ENCODE measurements at places on chromosomes 11 and 22.

- no peak for DNase-seq
Measured at GRCh38 chr11:62835336-62835735, 2.7 kb upstream of the TEX54 start.

DNA sequence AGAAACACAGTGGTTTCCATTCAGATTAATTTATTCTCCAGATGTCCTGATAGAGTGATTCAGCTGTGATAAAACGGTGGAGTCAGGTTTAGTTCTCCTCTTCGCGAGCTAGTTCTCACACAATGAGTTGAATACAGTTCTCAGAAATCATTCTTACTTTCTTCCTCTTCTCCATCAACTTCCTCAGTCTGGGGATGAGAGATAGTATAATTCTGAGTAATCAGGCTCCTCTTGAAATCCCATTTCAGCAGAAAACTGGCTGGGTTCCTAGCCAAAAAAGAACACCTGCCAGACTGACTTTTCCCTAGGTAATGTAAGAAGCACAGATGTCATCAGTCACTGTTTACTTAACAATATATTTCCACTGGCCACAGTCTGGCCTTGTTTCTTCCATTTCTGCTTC lies 76.7 kb downstream of the SVIP start:
- no peak for DNase-seq

DNA sequence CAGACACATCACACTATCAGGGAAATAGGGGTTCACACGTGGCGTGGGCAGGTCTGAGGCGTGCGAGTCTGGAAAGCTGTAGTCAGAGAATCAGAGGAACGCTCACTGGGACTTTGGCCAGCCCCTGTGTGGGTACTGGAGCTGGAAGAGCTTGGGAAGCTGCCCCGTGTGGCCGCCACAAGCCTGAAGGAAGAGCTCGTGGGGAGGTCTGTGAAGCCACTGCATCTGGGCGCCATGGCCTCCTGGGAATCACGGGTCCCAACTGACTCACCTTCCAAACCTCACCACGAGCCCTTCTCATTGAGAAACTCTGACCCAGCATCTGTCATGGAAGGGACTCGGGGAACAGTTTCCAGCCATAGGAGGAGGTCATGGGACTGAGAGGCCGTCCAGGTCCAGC lies 5.9 kb upstream of the MRGPRF start:
- no peak for DNase-seq

DNA sequence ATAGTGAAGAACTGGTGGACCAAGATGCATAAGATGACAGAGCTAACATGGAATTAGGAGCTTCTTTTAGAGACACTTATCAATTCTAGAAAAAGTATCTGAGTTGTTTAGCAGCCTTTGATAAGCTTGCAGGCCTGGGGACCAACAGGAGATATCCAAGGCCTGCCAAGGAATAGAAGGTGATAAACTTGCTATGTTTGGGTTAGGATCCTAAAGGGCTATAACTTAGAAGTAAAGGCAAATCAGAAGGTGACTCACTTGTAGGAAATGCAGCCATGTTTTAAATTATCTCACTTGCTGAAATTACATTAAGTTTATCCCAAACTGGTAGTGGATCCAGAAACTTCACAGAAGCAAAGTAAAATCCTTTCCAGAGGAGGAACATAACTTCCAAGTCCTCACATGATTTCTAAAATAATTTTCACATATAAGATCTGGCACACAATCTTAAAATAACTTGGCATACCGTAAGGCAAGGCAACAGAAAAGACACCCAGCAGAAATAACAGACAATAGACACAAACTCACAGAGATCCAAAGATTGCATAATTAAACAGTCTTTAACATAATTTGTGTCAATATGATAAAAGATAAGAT lies 69.6 kb upstream of the TEAD1 start:
- no peak for DNase-seq

GRCh38 chr11:36153551-36153950 lies 135.7 kb downstream of the COMMD9 start:
- no peak for DNase-seq

DNA sequence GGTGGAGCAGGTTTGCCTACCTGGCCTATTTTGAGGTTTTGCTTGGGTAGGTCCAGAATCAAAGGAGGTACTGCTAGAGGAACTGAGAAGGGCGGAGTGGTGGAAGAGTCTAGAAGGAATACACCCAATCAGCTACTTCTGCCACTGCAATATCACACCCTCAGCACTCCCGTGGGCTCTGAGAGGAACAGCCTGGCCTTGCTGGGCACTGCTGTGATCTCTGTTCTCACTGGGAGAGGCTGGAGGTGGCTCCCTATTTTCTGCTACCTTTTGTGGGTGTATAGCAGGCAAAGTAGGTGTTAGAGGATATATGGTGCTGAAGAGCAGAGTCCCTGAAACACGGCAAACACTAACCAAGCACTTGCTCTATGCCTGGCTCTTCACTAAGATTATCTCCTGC lies 25.0 kb upstream of the IGSF22 start:
- no peak for DNase-seq

GRCh38 chr11:20458905-20459632 lies 71.6 kb downstream of the PRMT3 start:
- no peak for DNase-seq

GRCh38 chr22:23107487-23108248 lies 34.1 kb downstream of the RSPH14 start:
- no peak for DNase-seq

DNA sequence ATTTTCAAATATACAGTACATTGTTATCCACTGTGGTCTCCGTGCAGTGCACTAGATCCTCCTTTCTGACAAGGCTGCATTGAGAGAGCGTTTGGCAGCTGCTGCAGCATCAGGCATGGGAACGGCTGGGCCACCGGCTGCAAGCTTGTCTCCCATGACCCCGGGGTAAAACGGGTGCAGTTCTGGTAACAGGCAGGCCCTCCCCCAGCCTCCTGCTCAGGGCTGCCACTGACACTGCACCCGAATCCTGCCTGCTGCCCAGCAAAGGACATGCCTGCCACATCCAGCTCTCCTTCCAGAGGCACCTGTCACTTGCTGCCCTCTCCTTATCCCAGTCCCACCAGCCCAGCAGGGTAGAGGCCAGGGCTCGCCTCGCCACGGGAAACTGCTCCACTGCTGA lies 124.5 kb upstream of the TMEM45B start:
- DNase-seq = no peak

- no peak for DNase-seq
Measured at GRCh38 chr11:27700351-27701301, at the start of gene BDNF. BDNF (minus strand) TSS chr11:27700455; CDS start chr11:27658564, 41,891 bp downstream.

GRCh38 chr11:94010136-94010535 lies 11.0 kb upstream of the HEPHL1 start:
- no peak for DNase-seq
